ENCODE measurements at places on chromosomes 2 and 18.

DNA sequence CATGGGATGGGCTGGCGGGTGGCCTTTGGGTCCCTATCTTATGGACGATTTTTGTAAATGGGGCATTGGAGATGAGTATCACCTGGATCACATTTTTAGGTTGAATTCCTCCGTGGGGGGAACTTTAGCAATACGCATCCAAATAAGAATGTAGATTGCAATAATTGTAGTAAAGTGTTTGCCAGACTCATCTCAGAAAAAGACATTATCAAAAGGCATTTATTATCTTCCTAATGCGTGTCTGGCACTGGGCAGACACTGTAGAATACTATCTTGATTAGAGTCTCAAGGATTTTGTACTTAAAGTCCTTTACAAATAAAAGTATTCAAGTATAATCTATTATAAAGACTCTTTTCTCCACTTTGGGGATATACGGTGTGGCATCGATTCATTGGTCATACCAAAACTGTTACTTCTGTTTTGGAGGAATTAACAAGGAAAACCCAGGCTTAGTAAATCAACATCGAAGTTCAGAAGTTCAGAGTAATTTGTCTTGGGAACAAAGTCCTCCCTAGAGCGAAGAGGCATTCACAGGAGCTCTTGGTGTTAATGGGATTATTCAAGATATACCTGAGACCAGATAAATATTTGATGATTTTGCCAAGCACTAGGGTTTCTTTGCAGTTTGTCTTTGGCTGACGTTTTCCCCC lies 578 bp upstream of the ACKR3 start:
- no peak for DNase-seq

GRCh38 chr18:52670896-52671295 lies 330.9 kb downstream of the DCC start:
- DNase-seq = no peak

DNA sequence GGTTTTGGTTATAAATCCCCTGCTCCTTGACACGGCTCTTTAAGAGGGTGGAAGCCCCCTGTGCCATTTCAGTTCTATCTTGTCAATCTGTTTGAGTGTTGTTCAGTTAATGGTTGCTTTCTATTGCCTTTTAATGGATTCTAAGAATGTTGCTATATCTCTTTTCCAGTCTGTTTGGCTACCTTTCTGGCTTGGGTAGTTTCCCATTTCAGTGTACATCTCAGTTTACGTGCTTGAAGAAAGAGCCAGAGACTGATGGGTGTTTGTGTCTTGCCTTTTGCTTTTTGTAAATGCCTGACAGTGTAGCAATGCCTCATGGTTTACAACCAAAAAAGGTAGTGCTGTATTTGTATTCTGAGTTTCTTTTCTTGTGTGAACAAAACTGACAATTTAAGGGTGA lies 45.3 kb downstream of the SPATS2L start:
- no peak for DNase-seq

- no peak for DNase-seq
Measured at GRCh38 chr2:25491966-25492532, 150.3 kb upstream of the DNMT3A start.

GRCh38 chr2:147165697-147166382 lies 679.0 kb upstream of the ACVR2A start:
- no peak for DNase-seq

- no peak for DNase-seq
Measured at GRCh38 chr18:73340135-73340977, 472.6 kb upstream of the NETO1 start.

GRCh38 chr2:62038975-62039771 lies 133.7 kb downstream of the COMMD1 start:
- no peak for DNase-seq

- DNase-seq = no peak
Measured at GRCh38 chr2:37262522-37262921, 31.1 kb downstream of the NDUFAF7 start.

DNA sequence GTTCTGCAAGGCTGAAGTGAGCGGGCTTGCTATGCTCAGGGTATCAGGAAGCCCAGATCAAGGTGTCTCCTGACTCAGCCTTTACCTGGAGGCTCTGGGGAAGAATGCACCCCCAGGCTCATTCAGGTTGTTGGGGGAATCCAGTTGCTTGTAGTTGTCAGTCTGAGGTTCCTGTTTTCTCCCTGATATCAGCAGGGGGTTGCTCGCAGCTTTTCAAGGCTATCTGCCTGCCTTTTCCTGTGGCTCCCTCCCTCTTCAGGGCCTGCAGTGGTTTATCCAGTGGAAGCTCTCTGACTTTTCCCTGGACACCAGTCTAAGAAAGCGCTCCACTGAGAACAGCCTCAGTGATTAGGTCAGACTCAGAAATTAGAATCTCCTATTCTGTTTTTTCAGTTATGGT lies 116.6 kb downstream of the PTPRM start:
- no peak for DNase-seq

GRCh38 chr2:180505203-180505602 lies 475.2 kb upstream of the UBE2E3 start:
- DNase-seq = no peak

DNA sequence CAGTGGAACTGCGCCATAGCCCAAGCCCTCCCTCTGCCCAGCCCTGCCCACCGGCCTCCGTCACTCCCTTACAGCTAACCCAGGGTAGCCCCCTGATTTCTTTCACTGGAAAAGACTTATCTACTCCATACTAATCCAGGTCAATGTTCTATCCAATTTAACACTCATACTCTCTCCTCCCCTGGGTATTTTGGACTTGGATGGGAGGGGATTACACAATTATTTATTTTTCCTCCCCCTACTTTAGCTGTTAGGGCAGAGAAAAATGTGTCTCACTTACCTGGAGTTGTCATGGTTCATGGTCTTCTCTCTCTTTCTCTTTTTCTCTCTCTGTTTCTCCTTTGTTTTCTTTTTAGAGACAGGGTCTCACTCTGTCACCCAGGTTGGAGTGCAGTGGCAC lies 100.6 kb upstream of the ST8SIA3 start:
- DNase-seq = no peak

DNA sequence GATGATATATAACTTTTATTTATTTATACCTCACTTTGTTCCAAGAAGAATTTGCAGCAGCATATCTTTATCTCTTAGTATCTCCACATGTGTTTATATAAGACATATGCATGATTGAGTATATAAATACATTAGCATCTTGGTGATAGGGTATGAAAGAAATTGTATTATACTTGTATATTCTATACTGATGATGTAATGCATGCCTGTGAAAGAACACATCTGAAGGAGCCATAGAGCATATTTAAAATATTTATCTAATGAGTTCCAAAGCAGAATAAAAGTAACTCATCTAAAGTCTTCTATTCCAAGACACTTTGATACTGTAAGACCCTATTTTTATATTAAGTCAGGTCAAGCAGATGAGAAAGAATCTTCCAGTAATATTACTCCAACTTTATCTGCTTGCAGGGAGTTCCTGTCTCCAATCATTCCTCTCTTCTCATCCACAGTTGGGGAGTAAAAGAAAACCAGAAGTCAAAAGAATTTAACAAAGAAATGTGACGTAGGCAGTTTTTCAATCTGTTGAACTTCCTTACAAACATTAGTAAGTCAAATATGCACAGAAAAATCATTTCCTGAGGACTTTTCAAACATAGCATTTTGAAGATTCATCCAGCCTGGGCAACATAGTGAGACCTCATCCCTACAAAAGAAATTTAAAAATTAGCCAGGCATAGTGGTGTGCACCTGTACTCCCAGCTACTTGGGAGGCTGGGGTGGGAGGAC lies 76.7 kb downstream of the DTNB start:
- no peak for DNase-seq

DNA sequence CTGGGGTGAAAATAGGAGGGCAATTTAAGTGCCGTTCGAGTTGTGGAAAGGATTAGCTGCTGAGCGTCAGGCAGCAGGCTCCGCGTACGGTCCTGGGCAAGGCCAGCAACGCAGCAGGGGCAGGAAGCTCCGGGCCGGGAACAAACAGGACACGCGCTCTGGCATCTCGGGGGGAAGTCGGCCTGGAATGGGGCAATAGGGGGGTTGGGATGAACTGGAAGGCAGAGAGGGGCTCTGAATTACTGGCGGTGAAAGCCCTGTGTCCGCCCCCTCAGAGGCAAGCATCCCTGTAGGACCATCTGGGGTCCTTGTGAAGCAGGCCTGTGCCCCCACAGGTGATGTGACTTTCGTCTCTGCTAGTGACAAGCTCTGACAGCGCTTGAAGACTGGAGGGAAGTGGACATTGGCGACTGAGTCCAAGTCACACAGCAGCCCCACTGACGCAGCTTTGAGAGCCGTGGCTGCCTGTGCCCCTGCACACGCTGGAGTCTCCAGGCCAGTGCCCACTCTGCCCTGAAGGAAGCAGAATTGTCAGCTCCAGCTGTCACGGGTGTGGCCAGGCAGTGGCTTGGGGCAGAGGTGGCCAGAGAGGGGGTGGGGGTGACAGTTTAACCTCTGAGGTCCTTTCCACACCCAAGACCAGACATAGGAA lies 22.3 kb downstream of the GPR35 start:
- no peak for DNase-seq

DNA sequence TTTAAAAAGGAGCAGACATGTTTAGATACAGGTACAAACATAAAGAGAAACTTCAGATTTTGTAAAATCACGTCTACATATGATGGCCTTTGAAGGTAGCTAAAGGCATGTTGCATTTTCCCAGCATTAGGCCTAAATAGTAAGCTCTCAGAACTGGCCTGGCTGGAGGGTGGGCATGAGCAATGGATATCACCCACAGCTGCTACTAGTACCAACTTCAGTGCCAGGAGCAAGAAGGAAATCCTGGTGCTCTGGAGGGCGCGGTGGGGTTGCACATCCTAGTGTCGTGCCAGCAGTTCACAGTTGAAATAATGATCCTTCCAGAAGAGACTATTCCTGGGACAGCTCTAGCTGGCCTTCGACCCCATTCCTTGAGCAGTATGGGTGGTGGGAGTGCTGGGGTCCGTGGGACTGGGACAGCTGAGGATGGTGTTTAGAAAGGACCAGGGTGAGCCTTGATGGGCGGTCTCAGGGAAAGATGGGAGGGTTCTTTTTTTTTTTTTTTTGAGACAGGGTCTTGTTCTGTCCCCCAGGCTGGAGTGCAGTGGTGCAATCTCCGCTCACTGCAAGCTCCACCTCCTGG lies 4.9 kb downstream of the DES start:
- no peak for DNase-seq

DNA sequence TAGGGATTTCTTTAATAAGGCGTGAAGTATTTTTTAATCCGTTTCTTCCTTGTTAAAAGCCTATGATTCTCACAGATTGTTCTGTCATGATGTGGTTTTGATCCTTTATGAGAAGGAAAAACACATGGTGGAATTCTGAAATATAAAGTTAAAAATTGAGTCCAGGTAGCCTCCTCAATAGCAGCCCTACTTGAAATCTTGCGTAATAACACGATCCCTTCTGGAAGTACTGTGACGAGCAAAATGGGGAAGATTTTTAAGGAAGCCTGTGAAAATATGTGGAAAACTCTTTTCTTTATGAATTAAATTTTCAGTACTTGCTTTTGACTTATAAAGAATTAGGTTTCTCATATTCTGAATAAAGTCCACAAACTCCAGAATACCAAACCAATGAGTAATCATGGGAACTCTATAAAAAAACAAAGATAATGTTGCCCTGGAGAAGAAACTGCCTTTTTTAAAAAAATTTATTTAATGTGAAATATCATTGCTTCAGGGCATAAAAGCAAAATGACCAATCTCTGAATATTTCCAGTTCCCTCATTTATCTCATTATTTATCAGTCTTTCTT lies 476.4 kb upstream of the ZEB2 start:
- DNase-seq = no peak

GRCh38 chr2:136874258-136874657 lies 108.9 kb downstream of the THSD7B start:
- DNase-seq = no peak

- no peak for DNase-seq
Measured at GRCh38 chr2:100197631-100198153, 55.3 kb upstream of the AFF3 start.

- DNase-seq = no peak
Measured at GRCh38 chr2:106157416-106157815, 36.7 kb downstream of the UXS1 start.

DNA sequence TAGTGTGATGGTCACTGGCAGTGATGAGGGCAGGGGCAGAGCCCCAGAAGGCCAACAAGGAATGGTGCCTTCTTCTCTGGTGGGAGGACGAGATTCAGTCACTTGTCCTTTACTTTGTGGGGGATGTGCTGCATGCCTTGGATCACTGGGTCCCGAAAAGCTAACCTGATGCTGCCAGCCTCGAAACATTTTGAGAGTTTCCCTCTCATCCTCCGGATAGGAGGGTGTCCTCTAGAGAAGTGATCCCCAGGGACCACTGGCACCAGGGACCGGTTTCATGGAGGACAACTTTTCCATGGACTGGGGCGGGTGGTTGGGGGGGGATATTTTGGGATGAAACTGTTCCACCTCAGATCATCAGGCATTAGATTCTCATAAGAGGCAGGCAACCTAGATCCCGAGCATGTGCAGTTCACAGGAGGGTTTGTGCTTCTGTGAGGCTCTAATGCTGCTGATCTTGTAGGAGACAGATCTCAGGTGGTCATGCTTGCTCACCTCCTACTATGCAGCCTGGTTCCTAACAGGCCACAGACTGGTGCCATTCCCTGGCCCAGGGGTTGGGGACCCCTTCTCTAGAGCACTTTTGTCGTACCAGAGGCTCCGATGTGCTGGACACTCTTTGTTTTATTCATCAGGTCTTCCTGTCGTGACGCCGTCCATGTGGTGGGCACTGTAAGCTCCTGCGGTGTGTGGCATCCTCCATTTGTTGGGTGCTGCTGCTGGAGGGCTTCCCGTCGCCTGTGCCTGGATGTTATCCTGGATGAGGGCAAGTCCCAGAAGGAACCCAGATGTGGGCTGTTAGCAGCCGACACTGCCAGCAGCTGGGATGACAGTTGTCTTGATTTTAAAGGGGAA lies 68.5 kb upstream of the HDAC4 start:
- DNase-seq = no peak

GRCh38 chr18:59540346-59540745 lies 156.9 kb downstream of the CCBE1 start:
- DNase-seq = no peak

- no peak for DNase-seq
Measured at GRCh38 chr2:207115715-207116364, 49.9 kb downstream of the KLF7 start.

- DNase-seq = no peak
Measured at GRCh38 chr2:132984731-132985130, 314.7 kb upstream of the LYPD1 start.

- no peak for DNase-seq
Measured at GRCh38 chr2:65165558-65165957, 35.7 kb upstream of the RAB1A start.

GRCh38 chr2:11984316-11985158 lies 238.1 kb downstream of the LPIN1 start:
- DNase-seq = no peak

DNA sequence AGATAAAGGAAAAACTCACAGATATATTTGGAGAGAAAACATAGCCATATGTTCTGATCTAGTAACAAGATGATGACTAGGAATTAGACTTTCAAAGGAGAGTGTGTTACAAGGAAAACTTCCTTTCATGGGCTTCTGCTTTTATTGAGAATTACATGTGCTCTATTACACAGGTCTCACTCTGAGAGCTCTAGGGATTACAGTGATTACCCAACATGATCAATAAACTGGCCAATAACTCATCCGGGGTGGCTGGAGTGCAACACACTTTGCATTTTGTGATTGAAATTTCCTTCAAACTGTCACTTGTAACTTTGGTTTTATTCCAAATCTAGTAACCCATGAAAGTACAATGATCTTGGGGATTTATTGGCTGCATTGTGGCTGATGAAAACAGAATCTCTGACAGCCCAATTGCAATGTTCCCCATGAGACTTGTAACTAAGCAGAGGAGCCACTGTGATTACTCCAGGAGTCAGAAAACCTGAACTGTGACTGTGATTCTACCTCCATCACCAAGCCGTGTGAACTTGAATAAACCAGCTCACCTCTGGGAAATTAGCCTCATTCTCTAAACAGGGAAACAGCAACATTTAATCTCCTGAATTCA lies 40.2 kb upstream of the LRRC30 start:
- no peak for DNase-seq

Data from mesothelial cell of epicardium (in vitro differentiated cells).